Fibroblast of villous mesenchyme (primary cell): ENCODE measurements at places on chromosomes 16 and 17.

DNA sequence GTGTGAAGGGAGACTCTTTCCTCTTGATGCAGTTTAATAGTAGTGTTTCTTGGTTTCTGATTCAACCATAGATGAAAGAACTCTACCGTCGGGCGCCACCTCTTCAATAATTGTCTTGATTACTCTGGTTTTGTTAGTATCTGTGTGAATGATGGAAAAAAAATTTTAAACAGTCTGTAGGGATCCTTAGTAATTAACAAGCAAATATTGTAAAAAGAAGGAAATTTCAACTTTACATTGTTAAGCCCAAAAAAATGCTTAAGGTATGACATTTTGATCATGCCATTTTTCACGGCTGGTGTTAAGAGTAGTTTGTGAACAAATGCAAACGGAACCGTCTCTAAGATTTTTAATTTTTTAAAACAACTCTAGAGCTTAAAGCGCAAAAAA, 4.1 kb downstream of the KRT10 start:
- DNase-seq = no peak

GRCh38 chr17:55605705-55606487, 94.6 kb upstream of the SMIM36 start:
- DNase-seq = no peak

DNA sequence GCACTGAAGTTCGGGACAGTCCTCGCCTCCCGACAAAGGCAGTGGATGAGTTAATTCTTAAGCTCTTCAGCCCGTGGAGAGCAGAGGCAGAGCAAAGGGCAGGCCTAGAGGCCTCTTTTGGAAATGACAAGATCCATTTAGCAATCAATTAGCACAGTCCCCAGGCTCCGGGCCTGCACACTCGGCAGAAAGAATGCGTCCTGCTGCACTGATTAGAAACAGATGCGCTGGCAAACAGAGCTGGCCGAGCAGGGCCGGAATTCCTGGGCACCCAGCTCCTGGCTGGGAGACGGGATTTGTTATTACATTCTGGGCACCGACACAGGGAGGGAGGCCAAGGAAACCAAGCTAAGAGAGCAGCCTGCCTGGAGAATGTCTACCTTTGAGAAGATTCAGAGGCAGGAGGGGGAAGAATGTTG, 162.9 kb downstream of the COPRS start:
- peak; percentile 90 for DNase-seq

DNA sequence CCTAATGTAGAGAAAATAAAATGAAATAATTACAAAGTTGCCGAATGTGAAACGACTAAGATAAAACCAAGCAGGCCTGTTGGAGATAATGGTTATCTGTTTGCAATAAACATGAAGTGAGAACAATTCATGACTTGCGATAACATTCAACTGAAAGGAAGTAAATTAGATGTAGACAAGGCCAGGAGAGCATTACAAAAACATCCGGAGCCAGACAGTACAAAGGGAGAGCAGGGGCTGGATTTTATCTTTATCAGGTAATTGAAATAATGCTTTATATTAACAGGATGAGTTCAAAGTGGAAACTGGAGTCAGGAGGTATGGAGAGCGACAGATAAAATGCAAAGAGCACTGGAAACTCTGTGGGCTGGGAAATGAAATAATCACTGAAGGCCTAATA, 265.6 kb upstream of the GOT2 start:
- DNase-seq = no peak

GRCh38 chr16:69921127-69921526, 30.0 kb upstream of the CLEC18A start:
- no peak for DNase-seq

- peak; percentile 89 for DNase-seq
Observed at GRCh38 chr16:48123104-48123788, 32.5 kb downstream of the ABCC12 start.

- DNase-seq = no peak
Observed at GRCh38 chr17:33753452-33753851, 460.4 kb upstream of the ASIC2 start.

DNA sequence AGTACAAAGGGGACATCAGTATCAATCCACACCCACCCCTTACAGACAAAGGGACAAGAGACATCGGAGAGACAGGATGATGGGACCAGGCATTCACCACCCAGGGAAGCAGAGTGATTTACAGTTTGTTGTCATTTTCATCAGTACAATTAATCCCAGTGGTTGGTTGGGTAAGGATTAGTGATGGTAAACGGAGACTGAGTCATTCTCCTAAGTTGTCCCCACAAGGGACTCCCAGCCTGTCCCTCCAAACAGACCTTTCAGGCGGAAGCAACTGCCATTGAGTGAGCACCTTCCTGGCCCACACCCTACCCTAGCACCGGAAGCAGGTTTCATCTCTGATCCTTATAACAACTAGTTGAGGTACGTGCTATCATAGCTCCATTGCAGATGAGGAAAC, 11.2 kb downstream of the PPL start:
- DNase-seq = peak; percentile 51
